Right ventricle myocardium superior (tissue), 1 donor: ENCODE measurements at places on chromosomes 16 and 17.

DNA sequence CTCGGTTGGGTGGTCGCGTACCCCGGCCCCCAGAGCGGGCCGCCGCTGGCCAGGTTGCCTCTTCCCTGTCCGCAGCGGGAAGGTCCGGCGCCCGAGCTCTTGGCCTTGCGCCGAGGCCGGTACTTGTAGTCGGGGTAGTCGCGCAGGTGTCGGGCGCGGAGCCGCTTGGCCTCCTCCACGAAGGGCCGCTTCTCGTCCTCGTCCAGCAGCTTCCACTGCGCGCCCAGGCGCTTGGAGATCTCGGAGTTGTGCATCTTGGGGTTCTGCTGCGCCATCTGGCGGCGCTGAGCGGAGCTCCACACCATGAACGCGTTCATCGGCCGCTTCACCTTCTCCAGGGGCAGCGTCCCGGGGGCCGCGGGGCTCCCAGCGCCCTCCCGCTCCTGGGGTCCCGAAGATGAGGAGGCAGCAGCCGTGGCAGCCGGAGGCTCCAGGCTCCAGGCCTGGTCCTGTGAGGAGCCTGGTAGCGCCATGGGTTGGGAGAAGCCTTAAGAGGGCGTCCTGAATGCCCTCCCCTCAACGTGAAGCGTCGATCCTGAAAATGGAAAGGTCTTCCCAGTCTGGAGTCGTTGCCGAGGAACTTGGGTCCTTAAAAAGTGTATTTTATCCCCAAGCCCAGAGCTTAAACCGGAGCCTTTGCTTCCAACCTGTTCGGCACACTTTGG lies 558 bp downstream of the SOX15 start:
- peak; percentile 93 for DNase-seq

GRCh38 chr17:35801583-35802224 lies 6.3 kb upstream of the MMP28 start:
- DNase-seq: peak; percentile 93

- no peak for DNase-seq
Observed at GRCh38 chr16:647173-647902, 1.8 kb upstream of the WDR90 start.

GRCh38 chr16:82991966-82992675 lies 365.4 kb downstream of the CDH13 start:
- DNase-seq: no peak

DNA sequence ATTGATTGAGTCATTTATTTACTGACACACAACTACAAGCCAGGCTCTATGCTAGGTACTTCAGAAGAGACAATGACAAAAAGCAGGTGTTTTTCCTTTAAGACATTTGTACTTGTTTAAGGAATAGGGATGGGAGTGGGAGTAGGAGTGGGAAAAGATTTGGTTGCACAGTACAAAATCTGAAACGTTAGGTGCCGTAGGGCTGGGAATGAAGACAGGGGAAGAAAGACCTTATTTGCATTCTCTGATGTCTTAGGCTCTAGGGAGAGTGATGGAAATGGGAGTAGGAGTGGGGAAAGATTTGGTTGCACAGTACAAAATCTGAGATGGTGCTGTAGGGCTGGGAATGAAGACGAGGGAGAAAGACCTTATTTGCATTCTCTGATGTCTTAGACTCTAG lies 28.7 kb upstream of the OR4D1 start:
- DNase-seq: no peak

GRCh38 chr17:71527311-71527710 lies 593.5 kb upstream of the SOX9 start:
- DNase-seq: no peak

GRCh38 chr16:57923418-57923817 lies 47.5 kb downstream of the CNGB1 start:
- no peak for DNase-seq

- no peak for DNase-seq
Observed at GRCh38 chr17:70270554-70270953, 101.2 kb downstream of the KCNJ2 start.

DNA sequence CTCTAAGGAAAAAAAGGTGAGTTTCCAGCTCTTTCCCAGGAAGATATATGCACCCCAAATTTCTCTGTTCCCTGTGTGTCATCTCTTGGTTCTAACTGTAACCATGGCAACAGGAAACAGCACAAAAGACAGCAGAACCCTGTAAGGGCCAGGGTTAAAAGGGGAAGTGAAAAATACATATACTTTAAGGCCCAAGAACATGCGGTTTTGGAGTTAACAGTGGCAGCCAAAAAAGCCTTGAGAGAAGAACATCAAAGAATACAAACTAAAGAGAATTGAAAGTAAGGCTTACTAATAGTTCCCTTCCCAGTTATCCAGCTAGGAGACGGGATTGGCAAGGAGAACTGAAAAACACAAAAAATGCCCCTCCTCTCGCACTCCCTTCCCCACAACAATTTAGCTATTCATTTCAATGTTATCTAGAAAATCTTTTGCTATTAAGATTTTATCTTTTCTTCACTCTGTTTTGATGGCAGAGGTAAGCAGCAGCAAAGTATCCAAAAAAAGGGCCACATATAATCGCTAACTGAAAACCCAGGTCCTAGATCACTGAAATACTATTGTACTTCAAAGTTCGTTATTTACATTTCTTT lies 1.5 kb downstream of the SPOP start:
- DNase-seq: no peak

GRCh38 chr16:5349670-5350517 lies 252.3 kb upstream of the EEF2KMT start:
- DNase-seq: no peak

DNA sequence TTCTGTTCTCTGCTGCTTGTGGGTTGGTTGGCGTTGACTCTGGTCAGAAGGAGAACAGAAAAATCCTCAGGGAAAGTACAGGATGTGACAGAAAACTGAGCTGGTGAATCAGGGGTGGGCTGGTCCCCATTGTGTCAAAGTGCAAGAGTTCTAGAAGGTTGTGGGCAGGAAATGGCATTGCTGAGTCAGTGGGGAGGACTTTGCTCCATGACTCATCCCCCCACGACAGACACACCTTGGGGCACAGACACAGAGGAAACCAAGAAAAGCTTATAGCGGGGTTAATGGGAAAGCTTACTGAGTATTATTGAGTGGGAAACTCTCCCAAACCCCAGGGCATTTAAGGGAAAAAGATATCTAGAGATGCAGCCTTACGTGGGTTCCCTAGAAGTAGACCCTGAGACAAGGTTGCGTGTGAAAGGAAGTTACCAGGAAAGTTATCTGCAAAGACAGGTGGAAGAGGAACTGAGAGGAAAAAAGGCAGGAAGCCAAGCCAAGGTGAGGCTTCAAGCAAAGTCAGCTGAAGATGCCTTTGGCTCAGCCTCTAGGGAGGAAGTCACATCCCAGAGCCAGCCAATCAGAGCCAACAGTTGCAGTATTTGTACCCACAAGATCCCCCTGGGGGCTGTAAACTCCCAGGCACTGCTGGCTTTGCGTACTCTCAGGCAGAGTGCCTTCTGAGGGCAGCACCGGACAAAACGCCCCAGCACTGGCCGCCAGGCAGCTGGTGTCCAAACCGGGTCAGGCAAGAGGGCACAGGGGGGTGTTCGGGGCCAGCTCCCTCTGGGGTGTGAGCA lies 86.4 kb downstream of the FOXL1 start:
- DNase-seq: no peak

GRCh38 chr17:7558544-7559319 lies at the start of gene TNFSF13:
TSS of gene TNFSF13 (plus strand) at chr17:7558750. CDS start at chr17:7559040, 290 bp downstream.
- peak; percentile 79 for DNase-seq

DNA sequence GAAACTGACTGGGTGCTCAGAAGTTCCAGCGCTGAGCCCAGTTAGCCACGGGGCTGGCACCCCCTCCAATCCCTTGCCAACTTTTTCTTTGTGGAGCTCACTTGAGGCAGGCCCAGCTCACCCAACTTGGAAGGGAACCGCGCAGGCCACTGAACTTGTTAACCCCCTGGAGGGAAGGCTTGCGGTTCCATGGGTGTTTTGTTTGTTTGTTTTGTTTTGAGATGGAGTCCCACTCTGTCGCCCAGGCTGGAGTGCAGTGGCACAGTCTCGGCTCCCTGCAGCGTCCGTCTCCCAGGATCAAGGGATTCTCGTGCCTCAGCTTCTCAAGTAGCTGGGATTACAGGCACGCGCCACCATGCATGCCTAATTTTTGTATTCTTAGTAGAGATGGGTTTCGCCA lies 34.1 kb upstream of the NDRG4 start:
- DNase-seq: no peak

GRCh38 chr16:11372073-11372828 lies 27.0 kb downstream of the RMI2 start:
- DNase-seq: peak; percentile 8

GRCh38 chr17:17503566-17504130 lies 7.5 kb upstream of the RASD1 start:
- no peak for DNase-seq

DNA sequence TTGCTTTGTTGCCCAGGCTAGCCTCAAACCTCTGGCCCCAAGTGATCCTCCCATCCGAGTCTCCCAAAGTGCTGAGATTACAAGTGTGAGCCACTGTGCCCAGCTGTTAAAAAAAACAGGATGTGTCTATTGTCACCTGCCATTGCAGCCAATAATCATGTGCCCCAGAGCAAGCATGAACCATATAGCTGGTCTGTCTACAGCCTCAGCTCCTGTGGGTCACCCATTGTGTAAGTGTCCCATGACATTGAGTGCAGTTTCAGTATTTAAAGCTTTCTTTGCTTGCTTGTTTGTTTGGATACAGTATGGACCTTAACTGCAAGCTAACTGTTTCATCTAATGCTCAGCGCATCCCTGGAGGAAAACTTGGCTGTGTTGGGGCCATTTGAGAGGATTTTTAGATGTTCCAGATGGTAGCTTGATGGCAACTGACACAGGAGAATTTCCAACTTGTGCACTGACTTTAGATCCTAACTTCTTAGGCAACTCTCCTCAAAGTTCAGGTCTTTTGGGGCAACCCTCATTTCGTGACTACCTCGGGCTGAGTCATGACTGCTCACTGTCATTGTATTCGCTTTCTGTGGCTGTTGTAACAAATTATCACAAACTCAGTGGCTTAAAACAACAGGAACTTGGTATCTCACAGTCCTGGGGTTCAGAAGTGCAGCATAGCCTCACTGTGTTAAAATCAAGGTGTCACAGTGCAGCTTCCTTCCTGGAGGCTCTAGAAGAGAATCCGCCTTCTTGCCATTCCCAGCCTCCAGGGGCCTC lies 30.3 kb upstream of the ADORA2B start:
- DNase-seq: no peak

- peak; percentile 66 for DNase-seq
Observed at GRCh38 chr16:50152351-50152806, 727 bp upstream of the TENT4B start.

GRCh38 chr17:17532991-17533390 lies 36.8 kb upstream of the RASD1 start:
- no peak for DNase-seq

GRCh38 chr16:68074850-68075555 lies 10.2 kb upstream of the NFATC3 start:
- DNase-seq: no peak

- DNase-seq: no peak
Observed at GRCh38 chr17:61774724-61775123, 88.6 kb downstream of the BRIP1 start.

DNA sequence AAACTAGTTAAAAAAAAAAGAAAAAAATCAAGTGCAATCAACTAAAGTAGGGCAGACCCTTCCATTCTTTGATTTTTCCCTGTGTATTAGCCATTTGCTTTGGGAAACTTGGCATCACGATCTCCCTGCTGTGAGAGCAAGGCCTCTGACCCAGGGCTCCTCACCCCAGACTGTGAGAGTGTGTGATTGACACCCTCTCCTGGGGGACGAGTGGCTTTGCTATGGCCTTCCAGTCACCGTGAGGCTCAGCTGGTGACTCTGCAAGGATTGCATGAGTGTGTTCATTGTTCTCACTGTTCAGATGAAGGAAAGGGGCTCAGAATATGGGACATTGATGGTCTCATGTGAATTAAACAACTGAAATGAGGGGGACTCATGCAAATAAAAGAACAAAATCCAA lies 69.0 kb upstream of the BCAR1 start:
- DNase-seq: no peak

DNA sequence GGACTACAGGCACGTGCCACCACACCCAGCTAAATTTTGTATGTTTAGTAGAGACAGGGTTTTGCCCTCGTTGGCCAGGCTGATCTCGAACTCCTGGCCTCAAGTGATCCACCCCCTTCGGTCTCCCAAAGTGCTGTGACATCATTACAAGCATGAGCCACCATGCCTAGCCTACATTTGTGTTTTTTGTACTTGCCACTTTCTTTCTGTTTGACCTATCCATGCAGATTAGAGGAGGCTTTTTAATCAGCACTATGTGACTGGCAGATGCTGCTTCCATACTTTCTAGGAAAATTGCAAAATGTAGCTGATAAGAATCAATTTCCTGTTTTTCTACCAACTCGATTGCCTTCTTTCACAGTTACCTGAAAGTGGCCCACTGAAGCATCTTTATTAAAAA lies 57.3 kb downstream of the B9D1 start:
- no peak for DNase-seq

DNA sequence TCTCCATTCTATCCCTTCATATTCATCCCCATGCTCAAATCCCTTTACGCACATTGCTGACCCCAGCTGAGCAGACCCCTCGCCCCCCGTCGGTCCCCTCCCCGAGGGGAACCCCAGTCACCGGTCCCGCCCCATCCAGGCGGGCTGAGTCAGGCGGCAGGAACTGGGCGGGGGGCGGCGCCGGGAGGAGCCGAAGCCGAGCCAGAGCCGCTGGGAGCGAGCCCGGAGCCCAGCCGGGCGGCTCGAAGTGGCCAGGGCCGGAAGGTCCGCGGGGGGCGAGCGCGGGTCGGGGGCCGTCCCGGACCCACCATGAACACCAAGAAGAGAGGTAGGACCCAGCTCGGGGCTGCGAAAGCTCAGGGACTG lies 8.6 kb downstream of the RIPOR1 start:
- DNase-seq: peak; percentile 82

- no peak for DNase-seq
Observed at GRCh38 chr16:12423131-12423530, 380.6 kb downstream of the CPPED1 start.

DNA sequence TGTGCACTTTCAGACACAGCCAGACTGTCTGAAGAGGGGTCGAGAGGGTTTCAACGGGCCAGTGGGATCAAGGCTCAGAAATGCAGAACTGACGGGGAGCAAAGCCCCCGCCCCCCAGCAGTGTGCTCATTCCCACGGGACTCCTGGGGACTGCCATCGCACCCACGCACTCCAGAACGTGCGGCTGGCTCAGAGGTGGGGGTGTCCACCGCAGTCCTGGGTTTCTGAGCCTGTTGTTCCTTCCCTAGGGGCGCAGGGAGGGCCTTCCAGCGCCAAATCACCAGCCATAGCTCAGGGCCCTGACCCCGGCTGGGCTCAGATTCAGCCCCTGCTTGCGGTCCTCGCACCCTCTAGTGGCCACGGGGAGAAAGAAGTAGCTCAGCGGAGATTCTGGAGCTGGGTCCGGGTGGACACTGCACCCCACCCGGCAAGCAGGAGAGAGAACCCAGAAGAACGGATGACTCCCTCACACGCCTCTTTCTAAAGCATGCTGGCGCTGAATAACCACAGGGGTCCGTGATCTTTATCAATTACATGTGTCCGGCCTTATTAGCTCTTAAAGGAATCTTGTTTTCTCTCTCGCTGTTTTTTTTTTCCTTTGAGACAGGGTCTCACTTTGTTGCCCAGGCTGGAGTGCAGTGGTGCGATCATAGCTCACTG lies 45.0 kb upstream of the USP7 start:
- DNase-seq: peak; percentile 84

GRCh38 chr16:50265260-50265659 lies 1.1 kb upstream of the ADCY7 start:
- no peak for DNase-seq
